ENCODE measurements at places on chromosomes 11 and 22. TPM values are rescaled to one million over a fixed set of nuclear protein-coding genes. Genes with fewer than 3 reads are reported as not detected.

DENND5A gene
- total RNA-seq = 69.6 TPM

TRIM51 gene
- total RNA-seq = not detected

SYNGR1 gene
- total RNA-seq = 0.50 TPM

GPHA2 gene
- total RNA-seq = not detected

SLC25A45 gene
- 41.0 TPM for total RNA-seq

RAB36 gene
- 0.22 TPM for total RNA-seq

FAM83F gene
- total RNA-seq = 0.08 TPM

GDPD4 gene
- not detected for total RNA-seq

OR10D3 gene
- not detected for total RNA-seq

CHRM1 gene
- not detected for total RNA-seq

LYVE1 gene
- not detected for total RNA-seq

ABTB2 gene
- total RNA-seq = 0.31 TPM

ACAD8 gene
- total RNA-seq = 21.3 TPM

JHY gene
- 1.5 TPM for total RNA-seq

NAALAD2 gene
- not detected for total RNA-seq

RABL2B gene
- 28.2 TPM for total RNA-seq

LINC01488 gene
- not detected for total RNA-seq

PATE2 gene
- total RNA-seq = not detected

ZNF280B gene
- total RNA-seq = 1.9 TPM

CCDC188 gene
- not detected for total RNA-seq

KDM4E gene
- not detected for total RNA-seq

TRIM64 gene
- not detected for total RNA-seq

MPEG1 gene
- not detected for total RNA-seq

ZNF214 gene
- not detected for total RNA-seq

PKDREJ gene
- total RNA-seq = not detected

NRXN2 gene
- total RNA-seq = not detected

RTCB gene
- total RNA-seq = 45.6 TPM

OR51B4 gene
- total RNA-seq = not detected

OR51B5 gene
- not detected for total RNA-seq

ARFIP2 gene
- total RNA-seq = 40.7 TPM

FAM111B gene
- 63.2 TPM for total RNA-seq

NRIP3 gene
- total RNA-seq = 0.78 TPM

TSPAN18 gene
- 67.5 TPM for total RNA-seq

FOXRED1 gene
- 31.8 TPM for total RNA-seq

GAL gene
- not detected for total RNA-seq

MMP27 gene
- total RNA-seq = not detected
